Hepatic stellate cell (primary cell): ENCODE measurements at places on chromosomes 4 and X.

GRCh38 chr4:26076000-26076587, 162.1 kb downstream of the SMIM20 start:
- no peak for DNase-seq

GRCh38 chr4:147157860-147158701, 212.4 kb upstream of the TTC29 start:
- peak; percentile 37 for DNase-seq

DNA sequence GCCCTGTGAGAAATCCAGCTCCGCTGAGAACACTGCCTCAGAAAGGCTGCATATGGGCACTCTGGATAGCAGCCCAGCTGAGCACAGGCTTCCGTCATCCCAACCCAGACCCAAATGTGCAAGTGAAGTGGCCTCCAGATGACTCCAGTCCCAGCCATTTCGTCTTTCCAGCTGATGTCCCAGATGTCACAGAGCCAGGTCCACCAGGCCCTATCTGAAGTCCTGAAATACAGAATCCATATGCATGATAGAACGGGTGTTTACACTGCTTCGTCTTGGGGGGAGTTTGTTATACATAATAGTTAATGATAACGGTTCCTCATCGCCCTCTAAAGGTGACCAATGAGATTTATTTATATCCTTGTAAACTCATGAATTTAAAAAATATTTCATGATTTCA, 72.6 kb upstream of the TRIM2 start:
- no peak for DNase-seq

- no peak for DNase-seq
Measured at GRCh38 chrX:154002215-154002719, 17.4 kb downstream of the IRAK1 start.

DNA sequence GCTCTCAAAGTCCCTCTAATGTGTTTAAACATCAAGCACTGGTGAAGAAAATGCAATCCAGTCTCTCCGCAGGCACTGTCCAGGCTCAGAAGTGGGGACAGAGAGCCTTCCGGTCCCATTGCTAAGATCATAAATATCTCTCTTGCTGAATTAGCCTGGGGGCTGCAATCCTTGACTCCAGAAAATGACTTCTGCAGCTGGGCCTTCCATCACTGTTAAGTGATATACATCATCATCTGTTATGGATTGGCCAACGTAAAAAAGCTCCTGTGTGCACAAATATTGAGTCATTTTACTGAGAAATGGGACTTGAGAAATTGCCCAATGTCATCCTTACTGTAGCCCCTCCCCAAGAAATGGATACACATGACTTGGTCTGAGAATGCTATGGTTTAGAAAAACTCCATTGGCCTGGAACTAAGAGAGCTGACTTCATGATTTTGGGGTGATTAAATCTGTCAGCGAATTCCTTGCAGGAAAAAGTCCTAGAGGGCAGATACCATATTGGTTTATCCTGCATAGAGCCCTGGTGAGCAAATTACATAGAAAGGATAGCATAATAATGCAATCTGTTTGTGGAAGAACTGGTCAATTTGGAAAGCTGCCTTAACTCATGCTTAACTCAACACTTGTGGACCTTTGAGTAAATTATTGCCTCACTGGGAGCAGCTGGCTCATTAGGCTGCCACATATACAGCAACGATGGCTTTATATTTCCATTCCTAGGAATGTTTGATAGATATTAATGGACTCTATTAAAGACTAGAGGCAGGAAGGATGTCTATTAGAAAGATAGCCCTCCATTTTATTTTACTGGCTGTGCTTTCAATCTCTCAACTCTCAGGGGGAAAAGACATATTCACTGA, 346.1 kb downstream of the GBA3 start:
- no peak for DNase-seq

GRCh38 chrX:23981711-23982110, 45.3 kb downstream of the KLHL15 start:
- no peak for DNase-seq

GRCh38 chr4:110268352-110268751, 69.9 kb upstream of the ELOVL6 start:
- DNase-seq: no peak

DNA sequence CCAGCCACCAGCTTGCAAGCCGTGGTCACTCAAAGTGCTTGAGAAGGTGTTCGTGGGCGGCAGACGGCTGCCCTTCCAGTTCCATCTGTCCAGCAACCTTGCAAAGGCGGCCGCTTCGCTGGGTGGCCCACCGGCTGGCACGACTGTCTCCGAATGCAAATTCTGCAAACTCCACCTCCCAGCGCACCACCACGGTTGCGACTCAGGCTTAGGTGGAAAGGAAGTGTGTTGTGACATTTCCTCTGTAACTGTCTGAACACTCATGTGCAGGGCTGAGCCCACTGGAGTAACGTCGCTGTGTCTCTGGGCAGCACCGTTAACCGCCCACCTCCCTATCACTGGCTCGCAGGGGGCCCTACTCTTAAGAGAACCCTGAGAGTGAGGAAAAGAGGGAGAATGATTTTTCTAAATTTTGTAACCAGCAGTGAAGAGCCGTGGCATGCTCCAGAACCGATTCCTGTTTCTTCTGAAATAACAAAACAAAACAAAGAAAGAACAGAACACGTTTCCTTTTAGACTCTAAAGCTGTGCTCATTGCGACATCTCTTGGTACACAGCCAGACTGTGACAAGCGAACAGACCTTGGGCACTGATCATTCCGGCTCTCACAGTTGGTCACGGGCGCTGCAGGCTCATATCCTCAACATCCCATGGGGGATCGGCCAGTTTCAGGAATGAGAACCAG, at the start of gene P2RY8:
TSS of gene P2RY8 (minus strand) at position 155 of the 685 bp plus-strand sequence. CDS start 70,627 bp downstream, outside the sequence.
- DNase-seq: no peak

GRCh38 chr4:165133150-165133549, 20.5 kb upstream of the TMEM192 start:
- DNase-seq: no peak

DNA sequence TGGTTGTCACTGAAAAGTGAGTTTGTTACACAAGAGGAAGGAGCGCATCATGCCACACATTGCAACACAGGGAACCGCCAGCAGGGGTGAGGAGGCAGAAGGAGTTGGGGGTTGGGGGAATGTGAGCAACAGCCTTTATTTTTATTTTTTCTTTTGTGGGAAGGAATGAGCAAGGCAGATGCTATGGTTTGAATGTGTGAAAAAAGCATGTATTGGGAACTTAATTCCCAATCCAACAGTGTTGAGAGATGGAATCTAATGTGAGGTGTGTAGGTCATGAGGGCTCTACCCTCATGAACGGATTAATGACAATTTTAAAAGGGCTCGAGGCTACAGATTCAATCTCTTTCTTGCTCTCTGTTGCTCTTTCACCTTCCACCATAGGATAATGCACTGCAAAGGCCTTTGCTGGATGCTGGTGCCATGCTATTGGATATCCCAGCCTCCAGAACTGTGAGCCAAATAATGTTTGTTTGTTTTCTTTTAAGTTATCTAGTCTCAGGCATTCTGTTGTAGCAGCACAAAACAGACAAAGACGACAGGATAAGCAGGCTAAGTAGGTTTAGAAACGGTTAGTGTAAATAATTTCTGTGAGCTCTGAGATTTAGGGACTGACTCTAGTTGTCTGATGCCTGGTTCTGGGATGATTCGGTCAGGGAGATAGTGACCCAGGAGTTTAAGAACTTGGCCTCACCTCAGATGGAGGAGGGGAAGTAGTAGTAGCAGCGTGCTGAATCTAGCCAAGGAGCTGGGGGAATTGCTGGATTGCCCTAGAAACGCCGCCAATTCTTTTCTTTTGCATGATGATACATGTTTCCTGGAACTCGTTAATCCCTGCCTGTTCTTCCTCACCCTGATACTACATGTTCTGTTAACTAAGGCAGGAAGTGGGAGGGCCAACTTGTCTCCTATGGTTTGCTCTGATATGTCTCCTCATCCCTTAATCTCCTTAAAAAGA, 156.6 kb upstream of the CTSO start:
- DNase-seq: no peak

DNA sequence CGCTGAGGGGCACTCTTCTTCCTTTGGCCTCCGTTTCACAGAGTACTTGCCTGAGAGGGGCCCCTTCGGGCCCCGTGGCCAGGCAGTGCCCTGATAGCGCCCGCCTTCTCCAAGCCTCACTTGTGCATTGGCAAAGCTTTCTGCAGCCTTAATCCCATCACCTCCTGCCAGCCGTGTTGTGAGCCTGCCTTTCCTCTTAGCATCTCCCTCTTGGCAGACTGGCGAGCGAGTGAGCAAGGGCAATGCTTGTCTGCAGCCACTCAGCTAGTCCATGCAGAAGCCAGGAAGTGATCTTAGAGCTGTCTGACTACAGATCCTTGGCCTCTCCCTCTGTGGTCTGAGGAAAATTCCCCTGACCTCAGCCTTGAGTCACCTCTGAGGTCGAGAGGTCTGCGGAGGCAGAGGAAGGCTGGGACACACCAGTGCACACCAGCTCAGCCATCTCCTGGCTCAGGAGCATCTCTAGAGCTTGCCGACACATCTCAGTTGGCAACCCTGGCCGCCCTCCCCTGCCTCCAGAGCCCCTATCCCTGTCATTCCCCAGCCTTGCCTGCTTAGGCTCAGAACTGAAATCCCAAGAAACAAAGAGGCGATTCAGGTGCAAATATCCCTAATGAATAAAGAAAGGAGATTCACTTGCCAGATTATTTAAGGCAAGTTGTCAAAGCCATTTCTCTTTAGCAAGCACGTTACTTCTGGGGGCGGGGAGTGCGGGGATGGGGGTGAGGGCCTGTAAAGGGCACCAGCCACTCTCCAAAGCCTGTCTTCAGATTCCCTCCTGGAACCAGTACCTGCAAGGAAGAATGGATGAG, 143.5 kb upstream of the MAMLD1 start:
- DNase-seq: no peak

DNA sequence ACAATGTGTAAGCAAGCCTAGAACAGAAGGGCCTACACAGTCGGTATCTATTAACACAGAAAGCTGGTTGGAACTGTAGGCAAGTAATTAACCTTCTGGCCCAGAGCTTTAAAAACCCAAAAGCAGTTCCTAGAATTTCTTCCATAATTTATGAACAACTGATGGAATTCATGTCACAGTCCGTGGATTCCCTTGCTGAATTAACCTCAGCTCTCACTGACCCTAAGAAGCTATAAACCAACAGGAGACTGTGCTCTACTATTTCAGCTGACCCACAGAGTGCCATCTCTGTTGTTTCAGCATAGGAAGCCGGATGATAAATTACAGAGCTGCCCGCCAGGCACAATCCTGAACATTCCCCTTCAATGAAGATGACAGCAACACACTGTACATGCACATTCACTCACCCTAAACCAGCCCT, 157.3 kb downstream of the PRDM5 start:
- no peak for DNase-seq

DNA sequence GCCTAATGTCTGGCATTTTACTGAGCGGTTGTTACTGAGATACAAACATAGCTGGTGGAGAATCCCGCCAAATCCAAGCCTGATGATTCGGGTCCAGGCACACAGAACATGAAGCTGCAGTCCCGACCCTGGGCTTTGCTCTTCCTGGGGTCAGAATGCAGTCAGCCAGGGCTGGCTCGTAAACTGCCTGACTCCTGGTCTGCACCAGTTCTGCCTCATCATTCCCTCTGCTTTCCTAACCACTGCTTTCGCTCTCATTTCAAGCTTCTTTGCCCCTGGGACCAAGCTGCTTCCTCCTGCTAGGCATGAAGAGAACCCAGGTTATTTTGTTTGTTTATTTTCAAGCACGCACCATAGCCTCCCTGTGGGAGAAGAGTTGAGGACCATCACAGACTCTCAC, 39.3 kb downstream of the GATB start:
- DNase-seq: no peak

DNA sequence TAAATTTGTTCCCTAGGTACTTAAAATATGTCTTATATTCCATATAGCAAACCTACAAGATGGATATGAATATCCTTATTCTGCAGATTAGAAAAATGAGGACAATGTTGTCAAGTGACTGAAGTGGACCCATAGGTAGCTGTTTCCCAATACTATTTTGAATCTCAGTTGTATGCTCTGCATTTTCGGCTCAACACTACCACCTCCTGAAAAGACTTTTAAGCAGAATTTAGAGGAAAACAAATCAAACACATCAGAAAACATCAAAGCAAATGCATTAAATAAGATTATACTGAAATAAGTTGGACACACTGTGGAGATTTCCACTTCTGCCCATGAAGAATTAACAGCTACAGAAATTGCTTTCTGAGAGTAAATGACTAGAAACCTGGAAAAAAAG, 488.7 kb downstream of the TRIML1 start:
- DNase-seq: no peak

DNA sequence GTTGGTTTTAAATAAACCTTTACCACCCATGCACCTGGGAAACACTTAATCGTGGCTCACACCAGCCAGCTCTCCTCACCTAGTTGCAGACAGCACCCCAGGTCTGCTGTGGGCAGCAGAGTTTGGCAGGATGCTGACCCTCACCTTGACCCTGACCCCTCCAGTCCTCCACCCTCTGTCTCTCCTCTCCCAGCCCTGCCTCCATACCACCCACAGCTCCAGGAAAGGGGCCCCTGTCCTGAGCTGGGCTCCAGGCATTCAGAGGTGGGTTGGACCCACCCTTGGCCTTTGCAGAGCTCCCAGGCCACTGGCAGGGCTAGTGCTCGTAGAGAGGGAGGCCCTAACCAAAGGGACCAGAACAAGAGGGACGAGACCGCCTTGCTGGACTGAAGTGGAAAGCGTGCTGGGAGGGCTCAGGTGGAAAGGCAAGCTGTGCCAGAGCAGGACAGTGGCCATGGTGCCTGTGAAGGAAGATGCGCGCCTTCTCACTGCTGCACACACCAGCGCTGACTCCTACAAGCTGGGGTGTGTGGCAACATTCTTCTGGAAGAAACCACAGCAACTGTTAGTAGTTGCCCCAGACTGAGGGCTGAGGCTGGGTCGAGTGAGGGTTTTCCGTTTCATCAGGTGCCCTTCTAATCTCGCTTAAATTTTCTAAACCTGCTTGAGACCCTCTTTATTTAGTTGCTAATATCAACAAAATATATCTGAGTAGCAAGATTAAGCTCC, 10.7 kb upstream of the S100P start:
- DNase-seq: no peak

DNA sequence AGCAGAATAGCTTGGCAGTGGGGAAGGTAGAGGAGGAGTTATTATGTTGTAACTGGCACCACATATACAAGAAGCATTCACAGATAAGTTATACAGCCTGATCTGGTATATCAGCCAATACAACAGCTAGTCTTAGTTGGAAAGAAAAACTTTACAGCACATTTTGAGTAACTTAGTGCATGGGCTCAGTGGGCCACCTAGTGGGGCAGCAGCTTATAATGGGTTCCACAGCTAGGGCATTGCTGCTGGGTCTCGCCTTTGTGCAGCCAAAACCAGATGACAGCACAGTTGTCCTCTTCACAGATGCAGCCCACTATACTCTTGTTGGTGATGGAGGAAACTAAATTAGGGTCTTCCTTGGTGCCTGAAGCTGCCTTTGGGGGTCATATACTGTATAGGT, 448.1 kb upstream of the RASGEF1B start:
- no peak for DNase-seq

- no peak for DNase-seq
Measured at GRCh38 chr4:20028645-20029044, 223.1 kb upstream of the SLIT2 start.

DNA sequence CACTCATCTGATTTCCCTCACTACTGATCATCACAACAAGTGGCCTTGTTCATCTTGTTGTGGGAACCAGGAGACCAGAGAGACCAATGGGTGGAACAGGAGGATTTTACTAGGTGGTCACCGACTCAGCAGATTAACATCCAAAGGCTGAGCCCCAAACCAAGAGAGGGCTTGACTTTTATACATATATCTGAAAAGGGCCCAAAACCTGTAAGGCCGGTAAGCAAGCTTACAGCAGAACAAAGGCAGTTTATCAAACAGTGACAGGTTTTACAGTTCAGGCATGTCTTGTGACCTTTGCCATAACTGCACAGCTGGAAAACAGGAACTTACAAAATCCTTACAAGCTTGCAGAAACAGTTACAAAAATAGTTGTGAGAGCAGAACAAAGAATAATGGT, 195.9 kb downstream of the OR13H1 start:
- no peak for DNase-seq
